H9 (cell line): ENCODE measurements at places on chromosomes 3 and 15. TPM values are rescaled to one million over a fixed set of nuclear protein-coding genes. Genes with fewer than 3 reads are reported as not detected.

The ABHD5 gene
- 13.1 and 15.9 TPM in 2 replicates for total RNA-seq

The C3orf52 gene
- total RNA-seq: 11.1 and 11.2 TPM in 2 replicates

The CACNA2D2 gene
- 27.7 and 28.1 TPM in 2 replicates for total RNA-seq

The LEKR1 gene
- total RNA-seq: 0.22 TPM in 1 of 2 replicates, not detected in the other

The ECE2 gene
- not detected in 2 replicates for total RNA-seq

The CHRNA5 gene
- total RNA-seq: 16.5 and 21.6 TPM in 2 replicates

The SLC38A3 gene
- 1.4 and 3.2 TPM in 2 replicates for total RNA-seq

DNA sequence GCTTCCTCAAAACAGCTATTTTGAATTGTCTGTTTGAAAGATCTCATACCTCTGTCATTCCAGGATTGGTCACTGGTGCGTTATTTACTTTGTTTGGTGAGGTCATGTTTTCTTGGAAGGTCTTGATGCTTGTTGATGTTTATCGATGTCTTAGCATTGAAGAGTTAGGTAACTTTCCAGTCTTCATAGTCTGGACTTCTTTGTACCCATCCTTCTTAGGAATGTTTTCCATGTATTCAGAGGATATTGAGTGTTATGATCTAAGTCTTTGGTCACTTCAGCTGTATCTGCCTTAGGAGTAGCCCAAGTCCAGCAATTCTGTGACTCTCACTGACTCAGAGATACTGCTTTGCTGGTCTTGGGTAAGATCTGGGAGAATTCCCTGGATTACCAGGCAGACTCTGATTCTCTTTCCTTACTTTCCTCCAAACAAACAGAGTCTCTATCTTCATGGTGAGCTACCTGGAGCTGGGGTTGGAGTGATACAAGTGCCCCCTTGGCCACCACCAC is 398.6 kb downstream of the ZIC4 start:
- no peak overlapping the region for H3K4me3 ChIP-seq
- no peak overlapping the region for H3K27ac ChIP-seq
- H3K27me3 ChIP-seq: no peaks in the 10 kb centered on the region
- no peaks in the 10 kb centered on the region for H3K36me3 ChIP-seq

GRCh38 chr3:151319628-151320027 is 3.0 kb upstream of the GPR87 start:
- no peak for DNase-seq
- no peaks in the 10 kb centered on the region for H3K27me3 ChIP-seq
- no peaks in the 10 kb centered on the region; the same call in 1 of the 2 replicates for H3K4me1 ChIP-seq
- no peak overlapping the region for H3K27ac ChIP-seq
- no peaks in the 10 kb centered on the region; the same call in 2 of the 3 replicates for H3K36me3 ChIP-seq

GRCh38 chr3:171116824-171117395 is 90.4 kb upstream of the SLC2A2 start:
- H3K27ac ChIP-seq: no peak overlapping the region
- H3K4me1 ChIP-seq: peaks cover 5% of the 10 kb centered on the region

GRCh38 chr3:32684800-32685542 is at the start of gene CNOT10:
TSS of gene CNOT10 (plus strand) at chr3:32685188. CDS start at chr3:32685461, 273 bp downstream.
- no peaks in the 10 kb centered on the region for H3K27me3 ChIP-seq
- H3K4me3 ChIP-seq: peak within 1 kb of the TSS; percentile 87
- DNase-seq: peak; percentile 98
- peak within 1 kb of the TSS; percentile 14 for H3K27ac ChIP-seq
- H3K36me3 ChIP-seq: peaks cover 13% of the 10 kb centered on the region

- no peak overlapping the region for H3K4me3 ChIP-seq
- H3K27ac ChIP-seq: no peak overlapping the region
Observed at GRCh38 chr3:181921220-181921619, 209.5 kb downstream of the SOX2 start.

DNA sequence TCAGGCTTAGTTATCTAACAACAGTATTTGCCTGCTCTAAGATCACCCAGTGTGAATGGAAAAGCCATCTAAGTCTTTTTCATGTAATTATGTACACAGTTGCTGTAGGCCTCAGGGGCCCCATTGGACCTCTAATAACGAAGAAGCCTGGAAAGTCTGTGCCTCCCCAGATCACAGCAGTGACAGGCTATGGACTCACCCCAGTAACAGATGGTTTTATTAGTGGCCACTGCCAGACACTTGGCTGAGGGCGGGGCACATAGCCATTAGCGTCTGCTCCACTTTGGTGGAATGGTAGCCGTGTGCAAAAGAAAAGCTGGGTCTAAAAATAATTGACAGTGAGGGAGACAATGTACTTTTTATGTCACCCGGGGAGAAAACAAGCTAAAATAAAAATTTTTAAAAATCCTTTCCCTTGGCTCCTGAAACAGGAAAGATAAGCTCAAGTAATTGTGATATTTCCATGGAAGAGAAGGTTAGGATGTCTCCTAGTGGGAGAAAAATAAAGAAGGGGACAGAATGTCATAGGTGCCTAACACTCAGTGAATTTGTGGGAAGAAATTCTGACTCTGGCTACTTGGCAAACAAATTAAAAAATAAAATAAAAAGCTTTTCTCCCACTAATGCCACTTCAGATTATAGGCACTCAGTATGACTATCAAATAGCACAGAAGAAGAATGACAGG is 44.3 kb upstream of the ZNF385D start:
- no peaks in the 10 kb centered on the region for H3K27me3 ChIP-seq
- no peaks in the 10 kb centered on the region for H3K4me1 ChIP-seq
- H3K27ac ChIP-seq: no peak overlapping the region
- no peaks in the 10 kb centered on the region for H3K36me3 ChIP-seq
- H3K4me3 ChIP-seq: no peak overlapping the region; the same call in 2 of the 3 replicates

- no peak for DNase-seq
- H3K36me3 ChIP-seq: no peaks in the 10 kb centered on the region
- H3K27ac ChIP-seq: no peak overlapping the region
- no peaks in the 10 kb centered on the region for H3K27me3 ChIP-seq
Observed at GRCh38 chr3:17640466-17640865, 102.0 kb downstream of the TBC1D5 start.

GRCh38 chr3:154584041-154584440 is 154.1 kb upstream of the GPR149 start:
- H3K27ac ChIP-seq: no peak overlapping the region
- no peaks in the 10 kb centered on the region for H3K27me3 ChIP-seq
- no peak for DNase-seq
- no peaks in the 10 kb centered on the region for H3K4me1 ChIP-seq
- H3K36me3 ChIP-seq: no peaks in the 10 kb centered on the region

DNA sequence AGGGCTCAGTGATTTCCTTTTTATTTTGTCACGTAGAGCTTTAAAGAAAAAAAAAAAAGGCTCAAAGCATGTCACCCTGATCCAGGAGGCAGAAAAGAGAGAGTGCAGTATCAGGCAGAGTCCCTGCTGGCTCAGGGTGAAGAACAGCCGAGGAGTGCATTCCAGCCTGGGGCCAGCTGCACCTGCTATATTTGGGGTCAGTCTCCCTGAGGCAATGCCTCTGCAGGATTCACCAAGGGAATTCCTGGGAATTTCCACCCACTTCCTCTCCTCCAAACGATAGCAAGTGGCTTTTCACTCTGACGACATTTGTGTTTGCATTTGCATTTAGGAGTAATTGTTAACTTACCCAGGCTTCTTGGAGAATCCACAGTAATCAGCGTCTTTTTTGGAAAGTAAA is 202.9 kb upstream of the CTNNB1 start:
- no peaks in the 10 kb centered on the region for H3K36me3 ChIP-seq
- peaks cover 12% of the 10 kb centered on the region for H3K4me1 ChIP-seq
- no peak overlapping the region for H3K27ac ChIP-seq
- H3K4me3 ChIP-seq: no peak overlapping the region

GRCh38 chr15:85726454-85726853 is 68.3 kb downstream of the KLHL25 start:
- no peak for DNase-seq
- no peaks in the 10 kb centered on the region for H3K4me1 ChIP-seq
- H3K36me3 ChIP-seq: peaks cover 44% of the 10 kb centered on the region
- H3K27me3 ChIP-seq: no peaks in the 10 kb centered on the region
- no peak overlapping the region for H3K4me3 ChIP-seq

GRCh38 chr15:48541341-48542278 is 103.9 kb downstream of the FBN1 start:
- no peaks in the 10 kb centered on the region for H3K4me1 ChIP-seq
- no peaks in the 10 kb centered on the region for H3K36me3 ChIP-seq
- no peak overlapping the region for H3K4me3 ChIP-seq
- no peaks in the 10 kb centered on the region for H3K27me3 ChIP-seq
- DNase-seq: no peak

GRCh38 chr3:131669600-131669999 is 166.8 kb upstream of the MRPL3 start:
- no peak overlapping the region for H3K27ac ChIP-seq
- H3K36me3 ChIP-seq: peaks cover 6% of the 10 kb centered on the region
- H3K27me3 ChIP-seq: no peaks in the 10 kb centered on the region
- no peak overlapping the region for H3K4me3 ChIP-seq
- H3K4me1 ChIP-seq: no peaks in the 10 kb centered on the region; the same call in 1 of the 2 replicates

DNA sequence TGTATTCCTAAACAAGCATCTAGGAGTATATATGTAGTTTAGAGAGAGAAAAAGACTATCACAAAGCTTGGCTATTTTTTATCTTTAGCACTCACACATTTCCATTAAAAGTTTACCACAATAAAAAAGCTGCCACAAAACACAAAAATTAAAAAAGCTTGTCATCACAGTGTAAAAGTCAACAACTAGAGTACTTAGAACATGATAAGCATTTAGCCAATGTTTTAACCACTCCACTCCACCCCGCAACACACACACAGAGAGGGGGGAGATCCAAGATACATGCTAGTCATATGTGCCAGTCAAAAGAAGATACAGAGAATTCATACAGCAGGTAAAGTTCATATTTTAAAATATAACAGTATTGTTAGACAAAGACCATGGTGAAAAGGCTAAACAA is 79.7 kb downstream of the STAG1 start:
- peaks cover 6% of the 10 kb centered on the region; the same call in 1 of the 2 replicates for H3K36me3 ChIP-seq
- no peaks in the 10 kb centered on the region for H3K4me1 ChIP-seq
- no peak overlapping the region for H3K27ac ChIP-seq
- DNase-seq: no peak
- H3K4me3 ChIP-seq: no peak overlapping the region
- no peaks in the 10 kb centered on the region for H3K27me3 ChIP-seq

GRCh38 chr15:51097553-51098330 is 3.0 kb upstream of the TNFAIP8L3 start:
- peaks cover 22% of the 10 kb centered on the region; the same call in 1 of the 2 replicates for H3K27me3 ChIP-seq
- H3K36me3 ChIP-seq: no peaks in the 10 kb centered on the region
- DNase-seq: no peak
- H3K4me1 ChIP-seq: no peaks in the 10 kb centered on the region

DNA sequence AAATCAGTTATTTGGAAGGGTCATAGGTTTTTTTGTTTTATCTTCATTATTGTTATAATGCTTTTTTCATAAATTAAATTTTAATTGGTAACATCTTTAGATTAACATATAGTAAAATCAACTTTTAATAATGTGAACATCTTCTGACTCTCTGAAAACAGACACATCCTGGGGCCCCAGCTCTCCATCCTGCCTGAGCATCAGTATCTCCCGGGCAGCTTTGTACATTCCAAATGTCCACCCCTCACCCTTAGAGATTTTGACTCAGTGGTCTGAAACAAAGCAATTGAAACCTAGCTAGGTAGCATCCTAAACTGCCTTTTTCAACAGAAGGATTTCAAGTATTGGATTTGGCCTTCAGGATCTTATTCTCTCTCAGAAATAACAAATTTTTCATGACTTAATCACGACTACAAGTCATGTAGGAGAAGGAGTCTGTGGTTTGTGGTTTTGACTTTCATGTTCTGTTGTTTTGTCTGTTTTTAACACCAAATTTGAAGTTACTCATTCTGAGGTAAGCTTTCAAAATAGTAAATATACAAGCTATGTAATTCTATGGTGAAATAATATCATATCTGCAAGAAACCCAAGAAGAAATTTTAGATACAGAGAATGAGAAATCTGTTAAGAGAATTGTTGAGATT is 147.3 kb upstream of the UBE2E2 start:
- DNase-seq: no peak
- H3K36me3 ChIP-seq: peaks cover 4% of the 10 kb centered on the region; the same call in 1 of the 2 replicates
- no peaks in the 10 kb centered on the region for H3K4me1 ChIP-seq

DNA sequence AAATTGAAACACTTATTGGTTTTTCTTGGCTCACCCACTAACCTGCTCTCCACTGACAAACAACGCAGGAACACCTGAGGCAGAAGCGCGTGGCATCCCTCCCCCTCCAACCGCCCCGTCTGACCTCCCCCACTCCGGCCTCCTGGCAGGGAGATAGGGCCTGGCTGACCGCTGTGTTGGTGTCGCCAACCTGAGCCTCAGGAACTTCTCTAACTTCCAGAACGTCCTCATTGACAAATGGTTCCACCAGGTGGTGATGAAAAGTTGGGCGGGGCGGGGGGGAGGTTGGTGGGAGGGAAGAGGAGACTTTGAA is 22.8 kb downstream of the IL17RD start:
- no peak overlapping the region for H3K27ac ChIP-seq
- H3K27me3 ChIP-seq: 0 out of 2 replicates have a peak, but pooled peaks cover 2% of the 10 kb centered on the region
- DNase-seq: peak; percentile 58
- peak overlapping the region; percentile 46; the same call in 1 of the 3 replicates for H3K4me3 ChIP-seq

DNA sequence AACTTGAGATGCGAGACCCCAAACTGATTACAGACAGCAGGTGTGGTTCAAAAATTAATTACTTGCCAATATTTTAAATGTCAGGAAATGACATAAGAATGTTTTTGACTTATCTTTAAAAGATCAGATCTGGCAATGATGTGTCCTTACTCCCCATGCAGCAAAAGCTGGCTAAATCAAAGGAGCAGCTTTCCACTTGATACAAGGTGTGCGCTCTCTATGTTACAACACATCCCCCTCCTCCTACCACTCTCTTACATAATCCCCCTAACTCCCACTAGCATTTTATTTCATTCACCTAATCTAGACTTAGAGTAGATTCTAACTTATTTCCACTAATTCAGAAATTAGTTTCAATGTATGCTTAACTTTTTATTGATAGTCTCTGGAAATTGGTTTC is 609.0 kb downstream of the GRM7 start:
- H3K27ac ChIP-seq: no peak overlapping the region
- no peak for DNase-seq
- no peaks in the 10 kb centered on the region for H3K4me1 ChIP-seq
- H3K4me3 ChIP-seq: no peak overlapping the region
- H3K27me3 ChIP-seq: no peaks in the 10 kb centered on the region

GRCh38 chr3:38348903-38349302 is 2.3 kb downstream of the XYLB start:
- no peak overlapping the region for H3K4me3 ChIP-seq
- H3K27ac ChIP-seq: no peak overlapping the region
- H3K36me3 ChIP-seq: peaks cover 10% of the 10 kb centered on the region
- no peaks in the 10 kb centered on the region for H3K4me1 ChIP-seq
- H3K27me3 ChIP-seq: no peaks in the 10 kb centered on the region

DNA sequence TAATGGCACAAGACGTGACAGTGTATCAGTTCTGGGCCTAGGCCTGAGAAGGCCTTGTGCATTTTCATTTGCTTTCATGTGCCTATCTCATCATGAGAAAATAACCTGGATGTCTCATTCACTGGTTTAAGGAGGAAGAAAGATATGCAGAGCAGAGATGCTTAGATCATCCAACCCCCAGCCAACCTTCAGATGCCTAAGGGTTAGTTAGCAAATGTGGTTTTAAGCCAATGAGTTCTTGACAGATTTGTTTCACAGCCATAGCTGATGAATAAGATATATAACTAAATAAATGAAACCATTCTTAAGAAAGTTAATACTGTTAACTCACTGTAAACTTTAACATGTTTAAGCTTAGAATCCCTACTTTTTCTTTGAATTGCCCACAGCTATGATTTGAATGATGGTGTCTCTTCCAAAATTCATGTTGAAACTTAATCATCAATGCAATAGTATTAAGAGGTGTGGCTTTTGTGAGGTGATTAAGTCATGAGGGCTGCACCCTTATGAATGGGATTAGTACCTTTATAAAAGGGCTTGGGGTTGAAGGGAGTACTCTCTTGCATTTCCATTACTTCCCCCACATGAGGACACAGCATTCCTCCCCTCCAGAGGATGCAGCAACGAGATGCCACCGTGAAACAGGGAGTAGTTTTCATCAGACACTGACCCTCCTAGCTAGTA is 324.6 kb upstream of the TBC1D5 start:
- H3K36me3 ChIP-seq: peaks cover 9% of the 10 kb centered on the region
- no peak for DNase-seq
- no peak overlapping the region for H3K27ac ChIP-seq
- H3K27me3 ChIP-seq: no peaks in the 10 kb centered on the region
- no peak overlapping the region for H3K4me3 ChIP-seq
- H3K4me1 ChIP-seq: no peaks in the 10 kb centered on the region
